CD8-positive, alpha-beta memory T cell (primary cell): ENCODE measurements at places on chromosomes 2 and 18. TPM values are rescaled to one million over a fixed set of nuclear protein-coding genes. Genes with fewer than 3 reads are reported as not detected.

The PLB1 gene
- total RNA-seq, result 0.35 TPM

DNA sequence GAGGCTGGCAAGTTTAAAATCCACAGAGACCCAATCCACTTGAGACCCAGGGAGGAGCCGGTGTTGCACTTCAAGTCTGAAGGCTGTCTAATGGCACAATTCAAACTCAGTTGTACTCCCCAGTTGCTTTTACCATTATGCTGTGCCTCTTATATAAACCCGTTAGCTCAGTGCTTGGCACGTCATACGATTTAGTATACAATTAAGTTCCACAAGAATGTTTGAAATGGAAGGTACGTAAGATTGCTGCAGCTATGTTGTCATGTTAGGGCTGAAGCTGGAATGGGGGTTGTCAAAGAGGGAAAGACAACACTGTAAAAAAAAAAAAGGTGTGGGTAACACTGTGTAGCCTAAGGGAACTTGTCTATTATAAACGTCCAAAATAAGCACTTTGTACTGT is 30.2 kb downstream of the LIMS1 start:
- H3K27me3 ChIP-seq, result no peaks in the 10 kb centered on the region
- H3K4me3 ChIP-seq, result no peak overlapping the region
- H3K36me3 ChIP-seq, result no peaks in the 10 kb centered on the region
- no peak for DNase-seq
- H3K4me1 ChIP-seq, result no peaks in the 10 kb centered on the region

The MOCOS gene
- total RNA-seq, result 0.13 TPM

DNA sequence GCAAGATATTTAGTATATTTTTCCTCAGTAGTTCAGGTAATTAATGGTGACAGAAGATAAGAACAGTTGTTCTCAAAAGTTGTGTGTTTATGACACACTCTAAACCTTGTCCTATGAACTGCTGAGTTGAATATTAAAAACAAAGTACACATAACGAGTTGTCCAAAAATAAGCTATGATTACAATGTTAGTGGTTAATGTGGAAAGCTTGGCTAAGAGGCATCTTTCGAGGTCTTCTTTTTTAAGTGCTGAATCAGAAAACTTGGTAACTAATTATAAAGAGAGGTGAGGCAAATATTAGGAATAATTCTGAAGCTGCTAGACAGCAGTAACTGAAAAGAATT is 1088.7 kb downstream of the SUCLG1 start:
- no peak overlapping the region for H3K27ac ChIP-seq
- H3K4me1 ChIP-seq, result no peaks in the 10 kb centered on the region
- H3K27me3 ChIP-seq, result no peaks in the 10 kb centered on the region
- no peak for DNase-seq
- H3K4me3 ChIP-seq, result no peak overlapping the region

DNA sequence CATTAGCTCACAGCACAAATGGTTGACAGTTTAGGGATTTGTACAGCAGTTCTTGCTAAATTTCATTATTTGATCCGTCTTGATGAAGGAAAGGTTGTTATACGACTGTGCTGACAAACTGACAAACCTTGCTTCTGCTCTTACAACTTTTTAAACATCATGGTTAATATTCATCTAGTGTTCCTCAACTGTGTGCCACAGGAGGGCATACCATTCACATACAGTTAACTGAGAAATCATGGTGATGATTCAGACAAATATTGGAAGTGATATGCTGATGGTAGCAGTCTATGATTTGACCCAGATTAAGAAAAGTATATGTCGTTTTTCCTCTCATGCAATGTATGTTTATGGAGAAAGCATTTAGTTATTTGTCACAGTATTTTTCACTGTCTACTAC is 129.8 kb upstream of the FSIP2 start:
- DNase-seq, result no peak
- H3K27ac ChIP-seq, result no peak overlapping the region
- H3K36me3 ChIP-seq, result no peaks in the 10 kb centered on the region
- no peak overlapping the region for H3K4me3 ChIP-seq
- H3K4me1 ChIP-seq, result no peaks in the 10 kb centered on the region
